Ovary (tissue), 10 donors: ENCODE measurements at places on chromosomes 2 and 18. TPM values are rescaled to one million over a fixed set of nuclear protein-coding genes. Genes with fewer than 3 reads are reported as not detected.

- no peaks in the 10 kb centered on the region for H3K36me3 ChIP-seq
- H3K27ac ChIP-seq: peak overlapping the region; percentile 53
- no peaks in the 10 kb centered on the region for H3K27me3 ChIP-seq
- peaks cover 38% of the 10 kb centered on the region for H3K4me1 ChIP-seq
- no peak for DNase-seq
These were observed 38.1 kb upstream of the LCLAT1 start for GRCh38 chr2:30408961-30409387.

GRCh38 chr2:23548143-23548769 lies 163.3 kb downstream of the KLHL29 start:
- H3K4me3 ChIP-seq: no peak overlapping the region
- H3K27ac ChIP-seq: no peak overlapping the region
- H3K27me3 ChIP-seq: no peaks in the 10 kb centered on the region

GALNT14 gene
- 1.6 TPM for polyA plus RNA-seq

GKN2 gene
- polyA plus RNA-seq: 0.77 TPM

DNA sequence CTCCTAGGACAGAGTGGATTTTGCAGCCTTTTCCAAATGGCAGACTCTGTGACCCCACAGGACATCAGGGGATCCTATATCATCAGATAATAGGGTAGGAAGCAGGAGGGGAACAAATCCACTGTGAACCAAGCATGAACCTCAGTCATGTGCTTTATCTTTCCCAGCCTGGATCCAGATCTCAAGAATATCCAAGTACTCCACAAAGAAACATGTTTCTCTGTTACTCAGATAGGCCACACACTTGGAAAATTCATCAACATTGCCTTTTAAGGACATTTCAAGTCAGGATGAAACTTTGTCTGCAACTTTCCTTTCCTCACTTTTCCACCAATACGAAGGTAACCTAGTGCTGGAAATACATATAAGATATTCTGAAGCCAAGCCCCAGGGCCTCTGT lies 85.8 kb downstream of the RDH14 start:
- H3K4me3 ChIP-seq: no peak overlapping the region
- no peak overlapping the region for H3K27ac ChIP-seq

DNA sequence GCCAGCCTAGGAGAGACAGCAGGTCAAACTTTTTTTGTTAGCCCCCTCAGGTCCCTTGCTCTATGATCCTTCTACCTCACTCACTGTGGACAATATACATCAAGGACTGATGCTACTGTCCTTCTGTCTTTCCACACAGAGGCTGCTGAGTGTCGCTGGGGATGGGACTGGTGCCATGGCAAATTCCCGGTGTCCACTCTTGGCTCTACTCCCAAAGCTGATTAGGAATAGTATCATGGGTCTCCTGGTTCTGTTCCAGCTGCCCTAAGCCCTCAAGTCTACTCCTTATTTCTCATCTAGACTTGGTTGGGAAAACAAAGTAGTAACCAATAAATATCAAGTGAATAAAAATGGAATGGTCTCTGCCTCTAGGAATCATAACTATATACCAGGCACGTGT lies 441.3 kb downstream of the TGIF1 start:
- H3K36me3 ChIP-seq: no peaks in the 10 kb centered on the region
- no peak for DNase-seq
- H3K27ac ChIP-seq: no peak overlapping the region
- H3K4me3 ChIP-seq: no peak overlapping the region
- no peaks in the 10 kb centered on the region for H3K4me1 ChIP-seq

E2F6 gene
- 13.6 TPM for polyA plus RNA-seq

ST6GAL2 gene
- polyA plus RNA-seq: 3.0 TPM

GRCh38 chr18:26135548-26135947 lies 1.9 kb downstream of the PSMA8 start:
- H3K4me3 ChIP-seq: no peak overlapping the region
- H3K27ac ChIP-seq: no peak overlapping the region
- H3K4me1 ChIP-seq: no peaks in the 10 kb centered on the region
- H3K36me3 ChIP-seq: no peaks in the 10 kb centered on the region
- DNase-seq: no peak
- no peaks in the 10 kb centered on the region for H3K27me3 ChIP-seq

LYPD1 gene
- polyA plus RNA-seq: 1.6 TPM

GRCh38 chr2:65043001-65043400 lies 13.2 kb upstream of the CEP68 start:
- H3K4me1 ChIP-seq: no peaks in the 10 kb centered on the region
- H3K4me3 ChIP-seq: no peak overlapping the region
- no peaks in the 10 kb centered on the region for H3K27me3 ChIP-seq
- DNase-seq: no peak
- no peaks in the 10 kb centered on the region for H3K36me3 ChIP-seq
- H3K27ac ChIP-seq: no peak overlapping the region

- no peak for DNase-seq
- no peaks in the 10 kb centered on the region for H3K36me3 ChIP-seq
- peak overlapping the region; percentile 8 for H3K4me3 ChIP-seq
- H3K27ac ChIP-seq: peak overlapping the region; percentile 90
These were observed 22.2 kb downstream of the BIN1 start for GRCh38 chr2:127084611-127085316.

DNPEP gene
- 54.2 TPM for polyA plus RNA-seq

COLEC11 gene
- 19.5 TPM for polyA plus RNA-seq

DNA sequence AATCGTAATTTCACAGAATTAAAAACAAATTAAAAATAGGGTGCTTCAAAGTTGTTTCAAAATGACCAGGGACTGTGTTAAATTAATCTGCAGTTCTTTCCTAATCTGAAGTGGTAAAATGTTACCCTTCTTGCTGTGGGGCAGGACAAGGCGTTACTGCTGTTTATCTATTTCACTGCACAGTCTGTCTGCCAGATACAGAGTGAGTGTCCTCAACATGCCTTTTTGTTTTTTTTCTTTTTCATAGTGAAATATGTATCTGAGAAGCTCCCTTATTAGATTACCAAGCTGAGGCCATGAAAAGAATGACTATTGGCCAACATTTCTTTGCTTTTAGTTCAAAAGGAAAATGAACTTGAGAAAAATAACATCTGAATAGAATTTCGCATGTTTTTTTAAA lies 38.0 kb downstream of the KCTD1 start:
- DNase-seq: no peak
- H3K36me3 ChIP-seq: no peaks in the 10 kb centered on the region
- H3K4me1 ChIP-seq: peaks cover 2% of the 10 kb centered on the region
- no peaks in the 10 kb centered on the region for H3K27me3 ChIP-seq

DNA sequence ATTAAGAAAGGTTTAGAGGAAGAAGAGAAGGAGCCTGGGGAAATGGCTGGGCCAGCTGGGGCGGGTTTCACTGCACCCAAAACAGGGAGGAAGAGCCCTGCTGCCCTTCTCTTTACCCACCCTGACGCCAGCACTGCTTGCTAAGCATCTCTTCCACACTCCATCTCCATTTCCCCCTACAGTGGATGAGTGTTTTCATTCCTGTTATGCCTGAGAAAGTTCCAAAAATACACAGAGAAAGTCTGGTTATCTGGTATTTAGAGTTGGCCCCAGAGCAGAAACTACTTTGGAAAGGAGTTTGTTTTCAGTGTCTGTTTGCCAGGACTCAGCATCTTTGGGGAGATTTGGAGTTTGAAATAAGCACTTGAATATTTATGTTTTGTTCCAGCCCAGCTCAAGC lies 451.0 kb downstream of the SLC4A3 start:
- no peaks in the 10 kb centered on the region for H3K36me3 ChIP-seq
- H3K4me3 ChIP-seq: no peak overlapping the region
- DNase-seq: peak; percentile 54
- peak overlapping the region; percentile 63 for H3K27ac ChIP-seq
- H3K4me1 ChIP-seq: peaks cover 40% of the 10 kb centered on the region

GRCh38 chr18:34529358-34530335 lies 180.5 kb upstream of the DTNA start:
- no peak overlapping the region for H3K4me3 ChIP-seq
- no peak overlapping the region for H3K27ac ChIP-seq
- DNase-seq: no peak
- no peaks in the 10 kb centered on the region for H3K27me3 ChIP-seq
- H3K4me1 ChIP-seq: no peaks in the 10 kb centered on the region

DNA sequence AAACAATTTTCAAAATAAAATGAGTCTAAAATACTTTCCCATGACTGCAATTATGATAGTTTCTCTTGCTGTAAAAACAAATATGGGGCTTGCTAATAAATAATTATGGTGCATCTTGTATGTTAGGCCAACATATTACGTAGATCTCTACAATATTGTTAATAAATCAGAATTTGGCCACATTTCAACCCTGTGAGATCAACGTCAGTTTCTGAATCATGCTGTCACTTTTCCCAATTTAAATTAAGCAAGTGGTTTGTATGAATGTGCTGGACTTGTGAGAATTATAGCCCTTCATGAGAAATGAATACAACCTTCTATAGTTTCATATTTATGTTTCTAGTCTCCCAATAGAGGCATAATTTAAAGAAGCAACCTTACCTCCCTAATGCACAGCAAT lies 808.9 kb downstream of the SUCLG1 start:
- no peak overlapping the region for H3K4me3 ChIP-seq
- H3K27me3 ChIP-seq: no peaks in the 10 kb centered on the region
- H3K27ac ChIP-seq: no peak overlapping the region

GRCh38 chr2:232325324-232326273 lies 53.0 kb upstream of the ALPP start:
- no peaks in the 10 kb centered on the region for H3K27me3 ChIP-seq
- H3K4me3 ChIP-seq: no peak overlapping the region
- DNase-seq: peak; percentile 72
- H3K4me1 ChIP-seq: peaks cover 3% of the 10 kb centered on the region
